ENCODE measurements at places on chromosomes 7 and 10.

DNA sequence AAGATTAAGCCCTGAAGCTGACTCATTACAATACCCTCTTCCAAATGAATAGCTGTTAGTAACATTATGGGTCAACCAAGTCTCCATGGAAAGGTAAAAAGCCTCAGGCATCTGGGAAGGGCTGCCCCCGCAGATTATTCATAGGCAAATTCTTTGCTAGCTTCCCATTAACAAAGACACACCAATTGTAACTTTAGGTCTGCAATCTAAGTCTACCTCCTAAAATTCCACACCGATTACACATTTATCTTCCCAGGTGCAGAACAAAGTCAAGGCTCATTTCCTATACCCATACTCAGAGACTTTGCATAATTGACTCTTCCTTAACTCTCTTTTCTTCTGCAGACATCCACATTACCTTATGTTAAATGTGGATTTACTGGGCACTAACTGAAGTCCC lies 826.3 kb upstream of the MBL2 start:
- DNase-seq, result no peak

- DNase-seq, result no peak
These were observed 90.0 kb upstream of the BMPER start for GRCh38 chr7:33815336-33815735.

DNA sequence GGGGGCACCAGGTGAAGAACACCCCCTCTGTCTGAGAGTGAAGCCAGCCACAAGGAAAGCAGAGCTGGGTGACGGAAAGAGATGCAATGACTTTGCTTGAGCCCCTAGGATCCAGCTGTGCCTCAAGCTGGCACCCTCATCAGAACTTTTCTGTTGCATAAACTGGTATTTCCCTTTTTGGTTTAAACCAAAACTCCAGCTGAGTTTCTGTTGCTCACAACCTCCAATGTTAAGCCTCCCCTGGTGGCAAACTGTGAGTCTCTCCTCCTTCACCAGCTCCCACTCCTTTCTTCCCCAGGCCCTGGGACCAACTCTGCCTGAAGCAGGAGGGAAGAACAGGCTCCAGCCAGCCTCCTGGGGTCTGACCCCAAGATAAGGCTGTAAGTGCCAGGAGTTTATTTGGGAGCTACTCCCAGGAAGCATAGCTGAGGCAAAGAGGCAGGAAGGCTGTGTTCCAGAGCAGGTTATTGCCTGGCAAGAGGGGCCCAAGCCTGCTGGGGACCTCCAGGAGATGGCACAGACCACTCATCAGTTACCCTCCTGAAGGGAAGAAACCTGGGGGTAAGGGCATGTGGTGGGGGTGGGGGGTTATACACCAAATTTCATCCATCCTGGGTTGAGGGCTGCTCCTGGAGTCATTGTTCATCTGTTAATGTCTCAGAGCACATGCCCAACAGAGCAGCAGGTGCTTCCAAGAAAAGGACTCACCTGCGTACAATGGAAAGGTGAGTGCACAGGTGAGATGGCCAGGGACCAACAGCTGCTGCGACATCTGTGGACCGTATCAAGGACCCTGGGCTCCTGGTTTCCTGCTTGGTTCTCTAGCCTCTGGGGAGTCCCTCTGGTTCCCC lies 73.3 kb upstream of the NANOS1 start:
- DNase-seq, result no peak

DNA sequence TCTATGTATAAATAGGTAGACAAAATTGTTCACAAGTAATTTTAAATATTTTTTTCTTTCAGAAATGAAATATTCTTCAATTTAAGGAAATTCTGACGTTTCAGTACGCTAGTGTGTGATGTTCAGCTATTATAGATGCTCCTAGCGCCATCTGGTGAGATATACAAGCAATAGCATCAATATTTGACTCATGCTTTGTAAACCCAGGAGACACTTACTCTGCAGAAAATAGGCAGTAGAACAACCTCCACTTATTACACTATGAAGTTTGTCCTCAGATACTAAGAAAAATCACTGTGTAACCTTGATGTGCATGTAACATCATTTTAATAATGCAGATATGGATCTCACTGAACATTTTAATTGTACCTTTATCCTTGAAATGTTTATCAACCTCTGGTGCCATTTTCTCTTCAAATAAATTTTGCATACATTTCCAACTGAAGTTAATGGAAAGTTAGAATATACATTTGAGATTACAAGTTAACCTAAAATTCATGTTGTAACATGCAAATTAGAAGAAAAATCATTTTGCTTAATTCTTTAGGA lies 151.5 kb upstream of the FAM3C start:
- peak; percentile 72 for DNase-seq

- DNase-seq, result no peak
These were observed 2.3 kb downstream of the RNF216 start for GRCh38 chr7:5779141-5779540.

DNA sequence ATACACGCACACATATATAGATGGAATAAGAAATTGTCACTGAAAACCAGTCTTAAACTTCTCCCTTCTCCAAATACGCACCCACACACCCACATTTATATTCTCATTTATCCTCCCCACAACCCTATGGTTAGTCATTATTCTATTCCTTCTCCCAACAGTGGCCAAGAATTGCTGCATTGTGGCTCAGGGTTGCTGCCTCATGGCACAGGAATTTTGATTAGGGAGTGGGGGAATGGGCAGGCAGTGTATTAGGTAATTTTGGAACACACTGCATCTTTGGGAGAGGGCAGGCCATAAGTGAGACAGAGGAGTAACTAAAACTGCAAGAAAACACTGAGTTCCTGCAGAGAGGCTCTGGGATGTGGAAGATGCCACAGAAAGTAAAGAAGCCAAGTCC lies 35.7 kb downstream of the NAPEPLD start:
- DNase-seq, result peak; percentile 96

DNA sequence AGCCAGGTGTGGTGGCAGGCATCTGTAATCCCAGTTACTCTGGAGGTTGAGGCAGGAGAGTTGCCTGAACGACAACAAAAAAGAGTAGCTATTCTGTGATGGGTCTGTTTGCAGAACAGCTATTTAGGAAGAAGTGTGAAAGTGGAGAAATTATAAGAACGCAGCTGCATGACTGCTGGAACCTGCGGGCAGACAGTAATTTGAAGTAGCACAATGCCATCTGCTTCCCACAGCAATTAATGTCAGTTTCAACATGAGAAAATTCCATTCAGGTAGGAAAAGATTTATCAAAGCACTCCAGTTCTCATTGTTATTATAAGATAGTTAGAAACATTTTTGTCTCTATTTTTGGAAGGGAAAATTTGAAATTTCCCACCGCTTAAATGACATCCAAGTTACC lies 21.5 kb downstream of the LAMB1 start:
- DNase-seq, result no peak

- DNase-seq, result no peak
These were observed 583.1 kb upstream of the LRRN3 start for GRCh38 chr7:110507832-110508231.

DNA sequence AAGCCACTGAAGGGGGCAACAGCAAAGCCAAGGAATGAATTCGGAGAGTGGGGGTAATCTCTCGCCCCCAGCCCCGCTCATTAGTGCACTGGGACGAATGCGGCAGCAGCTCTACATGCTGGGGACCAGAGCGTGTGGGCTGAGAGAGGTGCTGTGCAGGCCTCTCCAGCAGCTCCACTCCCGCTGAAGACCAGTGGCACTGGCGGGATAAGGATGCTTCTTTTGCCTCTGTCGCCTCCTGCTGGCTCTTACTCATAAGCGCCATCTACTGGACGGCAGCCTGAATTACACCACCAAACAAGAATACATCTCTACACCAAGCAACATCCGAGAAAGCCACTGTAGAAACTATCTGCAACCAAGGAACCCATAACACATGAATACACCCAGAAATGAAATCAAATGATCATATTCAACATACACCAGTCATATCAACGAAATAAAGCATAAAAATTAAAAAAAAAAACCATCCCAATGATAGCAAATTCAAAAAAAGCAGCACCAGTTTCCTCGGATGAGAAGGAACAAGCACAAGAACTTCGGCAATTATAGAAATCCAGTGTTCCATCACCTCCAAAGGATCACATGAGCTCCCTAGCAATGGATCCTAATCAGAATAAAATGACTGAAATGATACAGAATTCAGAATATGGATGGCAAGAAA lies 79.0 kb upstream of the TMEM168 start:
- DNase-seq, result no peak

GRCh38 chr10:129689671-129690071 lies 222.6 kb downstream of the MGMT start:
- peak; percentile 69 for DNase-seq

- no peak for DNase-seq
These were observed 86.4 kb upstream of the SEMA3C start for GRCh38 chr7:81005254-81005653.

DNA sequence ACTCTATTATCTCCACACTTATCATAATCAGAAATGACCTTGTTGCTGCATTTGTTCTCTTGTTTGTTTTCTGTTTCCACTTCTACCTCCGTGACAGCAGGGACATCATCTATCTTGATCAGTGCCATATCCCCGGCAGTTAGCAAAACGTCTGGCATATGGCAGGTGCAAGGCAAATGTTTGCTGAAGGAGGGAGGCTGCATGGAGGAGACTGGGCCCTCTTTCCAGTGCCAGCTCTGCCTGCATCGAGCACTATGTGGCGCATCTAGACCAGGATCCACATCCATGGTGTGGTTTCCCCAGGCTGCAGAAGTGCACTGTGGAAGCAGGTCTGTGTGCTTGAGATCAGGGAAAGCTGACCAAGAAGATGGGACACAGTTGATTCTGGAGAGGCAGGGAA lies 181.2 kb downstream of the KCNMA1 start:
- DNase-seq, result no peak

DNA sequence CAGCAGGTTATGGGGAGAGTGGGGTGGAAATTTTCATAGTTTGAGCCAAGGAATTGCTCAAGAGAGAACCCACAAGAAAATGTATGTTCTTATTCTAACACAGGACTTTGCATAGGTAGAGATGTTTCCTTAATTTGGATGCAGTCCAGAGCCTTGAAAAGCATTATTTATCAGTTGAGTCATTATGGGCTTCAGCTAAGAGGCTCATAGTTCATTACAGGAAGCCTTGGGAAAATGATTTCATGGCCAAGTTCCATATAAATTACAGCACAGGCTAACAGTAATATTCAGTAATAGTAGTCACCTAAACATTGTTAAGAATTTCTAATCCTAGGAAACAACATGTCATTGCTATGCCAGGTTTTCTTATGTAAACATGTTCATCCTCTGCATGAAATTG lies 131.1 kb upstream of the PTPRZ1 start:
- DNase-seq, result no peak

- peak; percentile 70 for DNase-seq
These were observed 4.9 kb downstream of the GCK start for GRCh38 chr7:44184206-44184872.

DNA sequence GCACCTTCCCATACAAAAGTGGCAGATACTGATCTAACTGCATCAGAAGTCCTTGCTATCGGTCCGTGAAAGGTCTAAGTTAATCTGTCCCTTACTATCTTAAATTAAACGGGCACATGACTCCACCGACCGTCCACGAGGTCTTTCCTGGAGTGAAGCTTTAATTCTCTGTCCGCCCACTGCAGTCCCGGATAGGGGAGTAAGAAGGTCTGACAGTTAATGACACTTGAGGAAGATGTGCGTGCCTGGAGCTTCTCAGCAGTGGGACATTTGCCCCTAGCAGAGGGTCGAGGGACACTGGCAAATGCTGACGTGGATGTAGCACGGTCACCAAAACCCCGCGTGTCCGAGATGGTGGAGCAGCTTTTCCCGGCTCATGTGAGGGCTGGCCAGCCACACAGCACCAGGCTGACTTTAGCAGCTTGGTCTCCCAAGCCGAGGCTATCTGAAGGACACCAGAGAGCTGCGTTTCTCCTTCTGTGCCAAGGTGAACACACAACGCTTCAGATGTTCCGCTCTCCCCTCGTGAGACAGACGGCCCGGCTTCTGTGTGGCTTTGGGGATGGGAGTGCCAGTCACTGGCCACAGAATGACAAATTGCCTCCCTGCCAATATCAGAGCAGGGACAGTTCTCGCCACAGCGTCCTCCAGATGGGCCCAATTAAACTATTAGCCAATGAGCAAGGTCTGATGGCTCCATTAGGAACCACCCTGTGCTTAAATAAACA lies 86.6 kb downstream of the ADARB2 start:
- DNase-seq, result no peak

DNA sequence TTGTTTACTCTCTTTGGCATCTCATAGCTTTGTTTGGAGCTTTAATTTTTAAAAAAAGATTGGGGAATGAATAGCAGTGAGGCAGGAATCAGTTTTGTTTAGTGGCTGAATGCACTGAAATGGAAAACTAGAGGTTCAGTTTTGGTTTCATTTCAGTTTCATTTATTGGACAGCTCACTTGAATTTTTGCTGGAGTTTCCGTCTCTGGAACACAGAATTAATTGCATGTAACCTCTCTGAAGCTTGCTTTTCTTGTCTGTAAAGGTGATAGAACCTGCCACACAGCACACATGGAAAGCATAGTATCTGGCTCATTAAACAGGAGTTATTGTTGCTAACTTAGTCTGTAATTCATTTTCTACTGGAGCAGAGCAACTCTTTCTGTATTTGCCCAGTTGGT lies 7.1 kb downstream of the GRM8 start:
- DNase-seq, result no peak

DNA sequence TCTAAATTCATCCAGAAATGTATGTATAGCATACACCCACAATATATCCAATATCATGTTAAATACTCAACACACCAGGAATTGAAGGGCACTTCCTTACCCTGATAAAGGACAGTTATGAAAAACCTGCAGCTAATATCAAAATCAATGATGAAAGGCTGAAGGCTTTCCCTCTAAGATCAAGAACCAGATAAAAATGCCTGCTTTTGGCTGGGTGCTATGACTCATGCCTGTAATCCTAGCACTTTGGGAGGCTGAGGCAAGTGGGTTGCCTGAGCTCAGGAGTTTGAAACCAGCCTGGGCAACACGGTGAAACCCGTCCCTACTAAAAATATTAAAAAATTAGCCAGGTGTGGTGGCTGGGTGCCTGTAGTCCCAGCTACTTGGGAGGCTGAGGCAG lies 21.6 kb upstream of the UPP1 start:
- DNase-seq, result no peak

GRCh38 chr7:100894860-100895700 lies 608 bp downstream of the ACHE start:
- DNase-seq, result no peak

DNA sequence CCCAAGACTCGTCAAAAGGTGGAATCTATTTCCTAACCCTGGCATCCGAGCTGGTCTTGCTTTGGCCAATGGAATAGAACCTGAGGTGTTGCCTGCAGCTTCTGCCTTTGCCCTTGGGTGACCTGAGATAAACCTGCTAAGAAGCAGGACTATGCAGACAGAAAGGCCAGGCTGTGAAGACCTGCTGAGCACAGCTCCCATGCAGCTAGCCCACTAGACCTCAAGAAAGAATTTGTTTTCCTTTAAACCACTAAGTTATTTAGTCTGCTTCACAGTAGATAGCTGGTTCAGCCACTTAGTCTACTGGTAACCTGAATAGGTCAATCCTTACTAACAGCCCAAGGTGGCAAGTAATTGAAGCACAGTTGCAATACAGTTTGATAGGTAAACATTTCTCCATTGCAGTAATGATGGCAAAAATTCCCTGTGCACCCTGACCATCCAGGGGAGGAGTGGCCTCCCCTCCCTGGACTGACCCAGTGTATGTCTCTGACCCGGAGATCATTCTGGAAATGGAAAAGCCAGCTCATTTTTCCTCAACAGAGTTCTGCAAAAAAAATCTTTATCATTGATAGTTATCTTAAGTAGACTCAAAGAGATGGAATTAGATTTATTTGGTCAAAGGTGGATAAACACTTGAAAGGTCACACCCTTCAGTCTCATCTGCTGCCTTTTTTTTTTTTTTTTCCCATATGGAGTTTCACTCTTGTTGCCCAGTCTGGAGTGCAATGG lies 20.0 kb downstream of the TNS3 start:
- no peak for DNase-seq

- DNase-seq, result no peak
These were observed 51.9 kb downstream of the BTAF1 start for GRCh38 chr10:91975438-91975837.
